M059J (cell line): ENCODE measurements at places on chromosomes 5 and 9. TPM values are rescaled to one million over a fixed set of nuclear protein-coding genes. Genes with fewer than 3 reads are reported as not detected.

DNA sequence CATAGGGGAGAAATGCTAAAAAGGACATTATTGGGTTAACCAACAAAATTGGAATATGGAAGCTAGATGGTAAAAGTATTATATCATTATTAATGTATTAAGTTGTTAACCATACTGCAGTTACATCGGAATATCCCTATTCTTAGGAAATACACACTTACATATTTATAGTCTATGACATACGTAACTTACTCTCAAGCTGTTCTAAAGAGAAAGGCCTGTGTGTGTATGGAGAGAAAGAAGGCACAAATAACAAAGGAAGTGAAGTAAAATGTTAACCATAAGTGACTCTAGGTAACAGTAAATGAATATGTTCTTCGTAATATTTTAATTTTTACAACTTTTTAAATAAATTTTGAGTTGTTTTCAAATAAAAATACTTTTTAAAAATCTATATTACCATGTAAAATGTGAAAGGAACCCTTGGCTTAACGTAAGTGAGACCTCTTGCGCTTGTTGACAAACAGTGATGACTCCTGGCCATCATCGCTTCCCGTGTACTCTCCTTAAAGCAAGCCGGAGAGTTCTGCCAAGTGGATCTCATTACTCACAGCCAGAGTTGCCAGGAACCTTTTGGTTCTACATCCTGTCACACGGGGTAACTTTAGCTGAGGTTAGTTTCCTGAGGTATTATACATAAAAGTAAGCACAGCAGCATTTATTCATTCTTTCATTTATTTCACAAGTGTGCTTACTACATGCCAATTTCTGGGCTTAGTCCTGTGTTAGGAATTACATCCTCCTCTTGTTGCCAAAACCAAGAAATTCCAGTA lies 165.4 kb downstream of the EPB41L4A start:
- peak; percentile 12 for DNase-seq

DNA sequence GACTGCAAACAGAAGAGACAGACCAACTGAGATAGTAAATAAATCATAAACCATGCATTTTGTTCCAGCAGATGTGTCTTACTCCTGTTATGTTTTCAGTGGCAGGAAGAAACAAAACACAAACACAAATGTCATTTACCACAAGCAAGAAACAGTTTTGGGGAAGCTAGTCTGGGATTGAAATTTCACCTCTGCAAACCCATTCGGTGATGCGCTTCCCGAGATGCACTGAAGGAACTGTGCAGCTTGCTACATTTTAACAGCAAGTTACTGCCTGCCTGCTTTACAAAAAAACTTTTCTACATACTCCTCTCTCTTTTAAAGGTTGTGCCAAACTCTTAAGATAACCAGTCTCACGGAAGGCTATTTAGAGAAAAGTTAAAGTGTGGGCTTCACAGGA lies 3.2 kb downstream of the MACROH2A1 start:
- DNase-seq, result no peak

GRCh38 chr9:27118916-27119315 lies 9.9 kb downstream of the TEK start:
- DNase-seq, result peak; percentile 67

Gene ADCY2
- total RNA-seq, result not detected in 2 replicates

Gene DDX4
- total RNA-seq, result not detected in 2 replicates

Gene SPATA31E1
- not detected in 2 replicates for total RNA-seq

- DNase-seq, result no peak
Measured at GRCh38 chr5:44714871-44715561, 93.7 kb upstream of the MRPS30 start.

DNA sequence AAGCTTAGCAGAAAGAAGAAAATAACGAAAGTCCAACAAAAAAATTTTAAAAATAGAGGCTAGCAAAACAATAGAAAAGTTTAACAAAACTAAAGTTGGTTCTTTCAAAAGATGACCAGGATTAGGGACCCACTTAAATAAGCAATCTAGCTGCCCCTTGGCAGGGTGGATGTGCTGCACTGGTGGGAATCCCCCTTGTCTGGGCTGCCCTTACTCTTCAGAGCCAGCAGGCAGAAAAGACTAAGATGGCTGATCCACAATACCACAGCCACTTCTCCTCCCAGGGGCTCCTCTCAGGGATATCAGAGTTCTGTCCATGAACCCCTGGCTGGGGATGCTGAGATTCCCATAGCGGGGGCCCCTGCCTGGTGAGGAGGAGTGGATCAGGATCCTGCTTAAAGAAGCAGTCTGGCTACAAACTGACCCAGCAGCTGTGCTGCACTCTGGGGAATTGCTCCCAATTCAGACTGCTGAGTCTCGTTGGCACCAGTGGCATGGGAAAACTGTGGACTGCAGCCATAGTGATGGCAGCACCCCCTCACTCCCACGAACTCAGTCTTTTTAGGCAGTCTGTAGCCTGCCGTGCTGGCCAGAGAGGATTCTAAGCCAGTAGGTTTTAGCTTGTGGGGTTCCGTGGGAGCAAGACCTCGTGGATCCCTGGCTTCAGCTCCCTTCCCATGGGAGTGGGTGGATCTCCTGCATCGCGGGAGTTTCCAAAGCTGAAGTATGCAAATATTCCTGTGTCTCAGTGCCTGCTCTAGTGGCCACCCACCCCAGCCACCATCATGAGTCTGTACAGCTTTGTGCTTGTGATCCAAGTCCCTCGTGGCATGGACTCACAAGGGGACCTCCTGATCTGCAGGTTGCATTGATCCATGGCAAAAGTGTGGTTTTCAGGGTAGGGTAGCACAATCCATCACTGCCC lies 2.9 kb upstream of the INSL6 start:
- no peak for DNase-seq

GRCh38 chr5:154722936-154723335 lies 32.2 kb upstream of the LARP1 start:
- DNase-seq, result no peak

DNA sequence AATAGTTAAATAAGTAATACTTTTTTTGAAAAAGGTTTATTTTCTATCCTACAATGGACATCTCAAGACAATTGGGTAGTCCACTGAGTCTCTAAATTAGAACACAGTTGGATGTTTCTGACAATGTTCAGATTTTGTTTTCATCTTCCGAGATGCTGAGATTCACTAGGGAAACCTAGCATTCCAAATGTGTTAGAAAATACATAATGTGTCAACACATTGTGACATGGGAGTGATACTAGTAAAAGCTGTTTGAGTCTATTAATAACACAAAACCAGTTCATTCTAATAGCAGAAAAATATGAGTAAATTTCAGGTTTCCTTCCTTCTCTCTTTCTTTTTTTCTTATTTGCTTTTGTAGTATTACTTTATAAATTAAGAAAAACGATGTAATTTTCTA lies 68.2 kb upstream of the CDH10 start:
- no peak for DNase-seq

Gene CORO2A
- total RNA-seq, result 3.6 and 4.3 TPM in 2 replicates

DNA sequence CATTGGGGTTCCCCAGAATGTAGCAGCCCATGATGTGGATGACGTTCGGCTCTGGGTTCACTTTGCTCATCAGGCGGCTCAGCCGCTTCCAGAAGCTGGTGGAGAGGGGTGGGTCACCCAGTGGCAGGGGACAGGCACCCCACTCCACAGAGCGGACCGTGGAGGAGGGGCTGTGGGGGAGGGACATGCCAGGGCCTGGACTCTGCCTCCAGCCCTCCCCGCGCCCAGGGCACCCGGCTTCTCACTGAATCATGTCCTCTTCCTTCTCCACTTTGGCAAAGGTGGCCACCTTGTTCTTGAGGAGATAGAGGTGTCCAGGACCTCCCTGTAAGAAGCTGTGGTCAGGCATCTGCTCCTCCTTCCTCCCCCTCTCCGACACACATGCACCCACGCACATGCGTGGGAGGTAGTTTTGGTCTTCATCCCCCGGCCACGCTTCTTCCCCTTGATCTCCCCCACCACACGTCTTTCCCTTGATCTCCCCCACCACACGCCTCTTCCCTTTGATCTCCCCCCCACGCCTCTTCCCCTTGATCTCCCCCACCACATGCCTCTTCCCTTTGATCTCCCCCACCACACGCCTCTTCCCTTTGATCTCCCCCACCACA lies 8.9 kb upstream of the ENTPD8 start:
- no peak for DNase-seq

GRCh38 chr5:76386360-76386759 lies 16.7 kb upstream of the IQGAP2 start:
- DNase-seq, result no peak

Gene PCDHGB5
- total RNA-seq, result not detected in 2 replicates

DNA sequence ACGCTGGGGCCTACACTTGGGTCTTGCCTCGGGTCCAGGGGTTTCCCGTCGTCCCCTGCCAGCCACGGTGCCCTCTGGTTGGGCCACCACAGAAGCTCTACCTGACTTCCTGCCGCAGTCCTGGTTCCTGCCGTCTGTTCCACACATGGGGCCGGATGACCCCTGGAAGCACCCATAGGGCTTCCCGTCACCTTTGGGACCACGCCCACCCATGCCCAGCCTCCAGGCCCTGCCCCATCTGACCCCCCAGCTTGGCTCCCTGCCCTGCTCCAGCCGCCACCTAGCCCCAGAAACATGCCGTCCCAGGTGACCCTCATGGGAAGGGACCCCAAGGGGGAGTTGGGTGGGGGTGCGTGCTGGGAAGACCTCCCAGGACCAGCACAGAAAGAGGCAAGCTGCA lies 13.7 kb downstream of the MRPL36 start:
- DNase-seq, result no peak

- peak; percentile 89 for DNase-seq
Measured at GRCh38 chr9:115694014-115694413, 459.6 kb upstream of the PAPPA start.

GRCh38 chr5:5295351-5295750 lies 127.1 kb upstream of the ICE1 start:
- DNase-seq, result no peak
